Activated CD4-positive, alpha-beta T cell treated with anti-CD3 and anti-CD28 coated beads, Interleukin-2, amount 50 U/mL, for 24 hours (primary cell): ENCODE measurements at places on chromosomes 7 and 10.

DNA sequence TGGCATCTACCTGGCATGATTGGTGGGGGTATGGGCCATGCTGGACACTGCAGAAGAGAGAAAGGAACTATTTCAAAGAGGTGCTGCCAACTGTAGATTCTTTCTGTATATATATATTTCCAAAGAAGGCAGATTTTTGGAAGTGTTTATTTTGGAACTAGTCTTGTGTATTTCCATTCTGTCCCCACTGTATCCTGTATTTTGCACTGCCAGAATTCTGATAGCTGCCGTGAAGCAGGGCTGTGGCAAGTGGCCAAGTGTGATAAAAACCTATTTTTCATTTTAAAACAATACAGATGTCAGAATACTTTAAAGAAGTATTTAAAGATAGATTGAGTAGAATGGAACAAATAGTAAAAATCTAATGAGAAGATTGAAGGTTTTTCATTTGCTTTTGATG is 17.1 kb downstream of the MCU start:
- no peak for DNase-seq

GRCh38 chr7:24914465-24914859 is 65.5 kb downstream of the OSBPL3 start:
- no peak for DNase-seq

DNA sequence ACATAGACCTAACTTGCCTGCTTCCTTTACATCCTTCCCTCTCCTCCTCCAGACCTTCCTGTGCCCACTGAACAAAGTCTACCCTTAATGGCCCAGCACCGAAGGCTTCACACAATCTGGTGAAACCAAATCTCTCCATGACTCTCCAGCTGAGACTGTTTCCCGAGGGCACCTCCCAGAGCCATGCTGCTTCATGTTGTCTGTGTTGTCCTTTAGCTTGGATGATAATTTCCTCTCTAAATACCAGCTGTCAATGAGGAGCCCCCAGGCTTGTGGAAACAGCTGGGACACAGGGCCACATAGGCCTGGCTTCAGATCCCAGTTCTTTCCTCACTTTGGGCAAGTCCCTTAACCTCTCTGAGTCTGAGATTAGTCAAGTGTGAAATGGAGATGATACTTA is 54.3 kb downstream of the DLD start:
- no peak for DNase-seq

GRCh38 chr10:4121502-4122380 is 336.7 kb upstream of the KLF6 start:
- DNase-seq = no peak

- no peak for DNase-seq
These were observed 689 bp upstream of the SMARCD3 start for GRCh38 chr7:151249034-151249731.

DNA sequence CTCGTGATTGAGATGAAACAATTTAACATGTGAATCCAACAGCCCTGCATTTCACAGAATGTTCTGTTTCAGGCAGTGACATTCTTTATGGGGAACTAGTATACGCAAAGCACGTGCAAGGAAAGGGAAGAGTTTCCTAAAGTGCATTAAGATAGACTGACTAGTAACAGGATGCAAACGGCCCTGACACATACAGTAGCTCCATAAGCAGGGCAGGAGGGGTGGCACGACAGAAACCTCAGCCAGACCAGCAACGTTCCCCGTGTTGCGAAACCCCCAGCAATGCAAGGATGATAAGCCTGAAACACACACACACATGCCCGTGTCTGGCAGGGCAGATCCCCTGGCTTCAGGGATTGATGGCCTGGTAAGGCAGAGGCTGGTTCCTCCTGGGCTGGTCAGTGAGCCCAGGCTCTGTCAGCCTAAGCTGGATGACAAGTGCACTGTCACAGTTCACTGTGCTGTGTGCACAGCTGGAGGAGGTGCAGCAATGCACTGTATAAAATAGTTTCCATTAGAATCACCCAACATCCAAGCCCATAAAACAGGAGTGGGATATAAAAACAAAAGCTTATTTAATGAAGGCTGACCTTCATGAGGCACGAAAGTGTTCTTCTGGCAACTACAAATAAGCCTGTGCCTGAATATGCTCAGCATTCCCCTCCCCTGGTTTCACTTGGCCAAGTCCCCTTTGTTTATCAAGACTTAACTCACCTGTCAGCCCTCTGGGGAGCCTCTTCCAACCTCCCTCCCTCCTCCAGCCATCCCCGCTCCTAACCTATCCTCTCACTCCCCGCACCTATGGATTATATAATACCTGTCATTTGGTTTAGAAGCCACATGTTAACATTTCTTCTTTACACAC is 88.8 kb downstream of the GSAP start:
- no peak for DNase-seq

DNA sequence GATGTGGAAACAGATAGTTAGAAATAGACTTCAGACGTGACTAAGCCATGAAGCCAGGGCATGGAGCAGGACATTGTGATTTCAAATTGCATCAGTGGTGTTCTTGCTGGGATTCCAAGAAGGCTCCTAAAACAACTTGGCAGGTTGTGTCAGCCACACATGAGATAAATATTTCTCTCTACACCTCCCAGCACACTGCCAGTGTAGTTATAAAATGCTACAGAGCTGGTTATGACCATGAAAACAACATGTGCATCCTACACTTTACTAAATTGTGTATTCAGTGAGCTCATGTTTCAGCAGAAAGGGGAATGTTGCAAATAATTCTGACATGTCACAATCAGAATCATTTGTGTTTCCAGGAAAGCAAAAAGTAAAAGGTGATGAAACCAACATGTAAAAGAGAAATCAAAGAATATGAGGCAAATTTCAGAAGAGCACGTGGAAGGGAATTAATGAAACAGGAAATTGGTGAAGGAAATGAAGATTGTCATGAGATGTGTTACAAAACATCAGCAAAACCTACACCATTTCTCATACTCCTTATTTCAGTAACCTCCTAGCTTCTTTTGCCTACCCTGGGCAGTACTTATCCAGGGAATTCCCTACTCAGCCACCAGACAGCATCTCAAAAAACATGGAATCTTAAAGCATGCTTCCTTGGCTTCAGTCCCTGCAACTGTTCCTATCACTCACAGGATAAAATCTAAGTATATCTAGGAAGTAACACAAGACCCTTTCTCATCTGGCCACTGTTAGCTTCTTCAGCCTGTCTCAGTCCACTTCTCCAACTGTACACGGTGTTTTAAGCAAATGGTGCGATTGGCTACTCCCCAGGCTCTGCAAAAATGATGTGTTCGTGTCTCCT is 5.8 kb upstream of the CYP3A7 start:
- DNase-seq = no peak

GRCh38 chr7:91468256-91468655 is 204.0 kb downstream of the FZD1 start:
- DNase-seq = no peak

DNA sequence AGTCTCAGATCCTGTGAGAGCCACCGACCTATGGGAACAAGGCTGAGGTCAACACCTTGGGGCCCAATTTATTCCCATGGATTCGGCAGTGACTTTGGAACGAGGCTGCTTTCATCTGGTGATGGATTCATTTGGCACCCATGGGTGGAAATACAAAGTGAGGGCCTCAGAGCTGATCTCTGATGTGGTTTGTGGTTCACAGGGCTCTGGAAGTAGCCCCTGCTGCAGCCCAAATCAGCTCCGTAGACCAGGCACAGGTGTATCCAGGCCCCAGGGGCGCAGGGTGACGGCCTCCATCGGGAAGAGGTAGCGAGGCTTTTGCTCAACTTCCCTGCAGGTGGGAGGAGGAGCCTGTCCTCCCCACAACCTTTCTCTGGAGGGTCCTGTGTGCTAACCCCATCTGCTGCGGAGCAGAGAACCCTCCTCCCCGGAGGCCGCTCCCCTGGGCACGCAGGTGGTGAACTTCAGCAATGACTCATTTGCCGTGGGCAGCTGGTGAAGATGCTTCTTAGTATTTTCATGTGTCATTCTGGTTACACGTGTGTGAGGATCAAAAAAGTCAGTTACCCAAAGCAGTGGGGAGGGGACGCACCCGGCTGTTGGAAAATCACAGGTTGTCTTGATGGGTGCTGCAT is 7.5 kb upstream of the JAKMIP3 start:
- no peak for DNase-seq

GRCh38 chr7:116952635-116953371 is 498 bp upstream of the ST7 start:
- DNase-seq = no peak

DNA sequence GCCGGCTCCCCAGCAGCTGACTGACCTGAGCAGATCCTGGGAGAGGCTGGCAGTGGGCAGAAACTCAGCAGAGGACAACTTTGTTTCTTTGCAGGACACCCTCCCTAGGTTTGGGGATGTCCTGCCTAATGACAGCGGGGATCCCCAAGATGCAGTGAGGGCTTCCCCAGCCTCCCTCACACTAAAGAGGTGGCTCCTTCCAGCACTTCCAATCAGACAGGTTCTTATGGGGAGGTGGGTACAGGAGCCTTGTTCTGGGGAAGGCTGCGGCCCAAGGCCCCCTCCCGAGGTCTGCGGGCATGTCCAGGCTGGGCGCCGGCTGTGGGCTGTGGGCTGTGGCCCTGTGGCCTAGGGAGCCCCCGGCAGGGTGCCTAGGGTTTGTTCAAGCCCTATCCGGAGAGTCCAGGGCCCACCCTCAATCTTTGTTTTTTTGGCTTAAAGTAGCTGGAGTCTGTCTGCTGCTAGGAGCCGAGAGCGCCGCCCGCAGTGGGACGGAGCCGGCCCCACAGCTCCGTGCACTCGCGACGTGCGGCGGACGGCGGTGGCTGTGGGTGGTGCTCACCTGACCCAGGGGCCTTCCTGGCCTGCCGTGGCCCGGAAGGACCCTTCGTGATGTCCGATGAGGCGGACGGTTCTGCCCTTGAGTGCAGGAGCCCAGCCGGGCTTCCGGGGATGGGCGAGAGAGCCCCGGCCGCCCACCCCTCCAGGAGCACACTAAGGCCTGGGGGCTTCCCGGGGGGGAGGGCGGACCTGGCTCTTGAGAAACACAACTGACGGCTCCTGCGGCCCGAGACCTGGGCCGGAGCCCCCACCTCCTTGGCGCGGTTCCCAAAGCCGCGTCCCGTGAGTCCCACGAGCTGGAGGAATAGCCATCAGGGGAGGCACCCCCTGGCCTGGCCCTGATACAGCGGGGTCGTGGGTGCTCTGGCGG is 57.2 kb downstream of the PDGFA start:
- no peak for DNase-seq

DNA sequence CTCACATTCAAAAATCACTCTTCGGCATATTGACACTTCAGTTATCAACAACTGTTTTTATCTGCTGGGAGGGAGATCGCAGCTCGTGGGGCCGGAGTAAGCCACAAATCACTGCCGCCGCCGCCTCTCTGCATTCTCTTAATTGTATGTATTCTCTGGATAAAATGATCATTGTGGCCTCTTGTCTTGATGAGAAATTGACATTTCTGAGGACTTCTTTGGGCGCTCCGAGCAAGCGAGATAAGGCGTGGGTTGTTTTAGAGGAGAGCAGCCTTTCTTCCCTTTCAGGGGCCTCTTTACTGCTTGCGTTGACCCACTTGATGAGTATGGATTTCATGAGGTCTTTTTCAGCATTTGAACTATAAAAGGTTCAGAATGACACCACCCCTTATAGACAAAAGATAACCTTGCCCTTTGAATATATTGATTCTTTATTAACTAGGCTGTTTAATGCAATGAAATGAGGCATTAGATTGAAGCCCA is 130.6 kb downstream of the EBF3 start:
- no peak for DNase-seq

- no peak for DNase-seq
These were observed 32.6 kb upstream of the ADCYAP1R1 start for GRCh38 chr7:31019509-31019908.

DNA sequence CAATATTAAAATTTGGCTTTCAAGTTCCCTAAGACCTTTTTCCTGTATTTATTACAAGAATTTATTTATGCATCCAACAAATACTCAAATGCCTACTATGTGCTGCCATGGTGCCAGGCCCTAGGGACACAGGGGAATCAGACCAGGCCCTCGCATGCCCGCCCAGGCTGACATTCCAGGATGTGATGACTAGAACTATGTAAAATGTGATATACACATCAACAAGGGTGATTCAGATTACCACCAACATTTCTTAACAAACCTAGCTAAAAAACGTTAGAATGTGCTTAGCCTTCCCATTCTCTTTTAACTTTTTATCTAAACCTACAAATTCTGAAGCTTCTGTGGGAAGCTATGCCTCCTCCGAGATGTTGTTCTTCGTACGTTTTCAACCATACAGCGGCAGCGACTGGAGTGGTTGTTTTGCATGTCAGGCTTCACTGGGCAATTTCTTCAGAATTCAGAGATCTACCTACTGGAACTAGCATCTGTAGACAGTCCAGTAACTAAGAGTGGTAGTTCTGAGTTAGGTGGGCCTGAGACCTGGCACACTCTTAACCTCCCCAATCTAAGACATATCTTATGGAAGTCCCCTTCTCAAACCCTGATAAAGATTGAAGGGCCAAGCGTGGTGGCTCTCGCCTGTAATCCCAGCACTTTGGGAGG is 22.1 kb downstream of the GNA12 start:
- DNase-seq = no peak

- no peak for DNase-seq
These were observed 625 bp downstream of the IPMK start for GRCh38 chr10:58266826-58267712.

DNA sequence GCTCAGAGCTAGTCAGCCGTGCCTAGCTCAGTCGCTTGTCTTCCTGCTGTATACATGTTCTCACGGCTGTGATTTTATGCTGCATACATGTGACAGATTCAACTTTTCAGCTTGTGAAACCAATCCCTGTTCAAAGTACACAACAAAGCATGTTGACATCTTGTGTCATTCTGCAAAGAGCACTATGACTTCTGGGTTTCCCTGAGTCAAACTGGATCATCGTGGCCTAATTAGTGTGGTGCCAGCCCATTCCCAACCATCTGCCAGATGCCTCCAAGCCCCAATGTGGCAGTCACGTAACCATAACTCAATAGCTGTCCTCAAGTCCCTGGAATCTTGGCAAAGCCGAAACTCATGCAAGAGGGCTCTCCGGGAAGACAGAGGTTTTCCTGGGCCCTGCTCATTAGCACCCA is 144.8 kb downstream of the MYOF start:
- no peak for DNase-seq

- no peak for DNase-seq
These were observed 1.7 kb upstream of the WDR86 start for GRCh38 chr7:151411551-151411950.

DNA sequence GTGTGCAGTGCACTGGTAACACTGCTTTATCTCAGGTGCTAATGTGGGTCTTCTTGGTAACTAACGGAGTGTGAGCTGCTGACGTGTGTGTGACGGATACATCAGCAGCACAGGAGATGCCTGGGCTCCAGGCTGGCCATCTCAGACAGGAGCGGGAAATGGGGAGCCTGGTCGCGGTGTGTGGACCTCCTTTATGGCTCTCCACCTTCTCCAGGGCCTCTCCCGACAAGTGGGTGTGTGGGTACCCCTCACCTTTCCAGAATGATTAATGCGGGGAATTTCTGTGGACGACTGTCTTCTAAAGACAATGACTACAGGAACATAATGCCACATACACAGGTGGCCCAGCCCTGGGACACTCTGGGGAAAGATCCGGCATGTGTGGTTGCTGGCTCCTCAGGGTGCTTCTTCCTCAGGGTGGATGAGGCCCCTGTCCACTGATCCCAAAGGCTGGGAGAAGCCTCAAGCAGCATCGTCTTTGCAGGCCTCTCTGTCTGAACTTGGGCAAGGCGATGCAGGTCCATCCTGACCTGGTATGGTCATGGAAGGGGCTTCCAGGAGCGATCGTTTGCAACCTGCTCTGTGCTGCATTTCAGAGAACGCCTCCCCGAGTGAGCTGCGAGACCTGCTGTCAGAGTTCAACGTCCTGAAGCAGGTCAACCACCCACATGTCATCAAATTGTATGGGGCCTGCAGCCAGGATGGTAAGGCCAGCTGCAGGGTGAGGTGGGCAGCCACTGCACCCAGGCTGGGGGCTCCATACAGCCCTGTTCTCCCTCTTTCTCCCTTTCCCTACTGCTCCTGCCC is 20.3 kb upstream of the CSGALNACT2 start:
- no peak for DNase-seq
